ENCODE measurements at places on chromosomes 7 and 10.

- DNase-seq = no peak
Observed at GRCh38 chr7:107661081-107661864, 645 bp downstream of the SLC26A4 start.

DNA sequence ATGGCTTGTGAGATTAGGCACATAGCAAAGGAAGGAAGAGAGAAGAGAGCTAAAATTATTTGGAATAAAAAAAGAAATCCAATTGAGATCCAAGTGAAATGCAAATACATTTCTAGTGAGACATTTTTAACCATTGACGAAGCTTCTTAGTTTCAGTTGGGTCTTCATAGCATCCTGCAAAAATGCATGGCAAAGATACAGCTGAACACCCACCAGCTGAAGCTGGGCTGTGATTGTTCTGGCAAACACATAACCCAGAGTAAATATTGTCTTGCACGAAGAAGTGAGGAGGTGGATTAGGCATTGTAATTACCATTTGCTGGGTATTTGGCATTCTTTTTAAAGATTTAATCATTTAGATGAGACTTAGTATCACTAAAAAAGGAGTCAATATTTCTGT, 409.4 kb downstream of the GRM8 start:
- no peak for DNase-seq

- peak; percentile 33 for DNase-seq
Observed at GRCh38 chr10:88791924-88792323, 10.6 kb upstream of the LIPM start.

DNA sequence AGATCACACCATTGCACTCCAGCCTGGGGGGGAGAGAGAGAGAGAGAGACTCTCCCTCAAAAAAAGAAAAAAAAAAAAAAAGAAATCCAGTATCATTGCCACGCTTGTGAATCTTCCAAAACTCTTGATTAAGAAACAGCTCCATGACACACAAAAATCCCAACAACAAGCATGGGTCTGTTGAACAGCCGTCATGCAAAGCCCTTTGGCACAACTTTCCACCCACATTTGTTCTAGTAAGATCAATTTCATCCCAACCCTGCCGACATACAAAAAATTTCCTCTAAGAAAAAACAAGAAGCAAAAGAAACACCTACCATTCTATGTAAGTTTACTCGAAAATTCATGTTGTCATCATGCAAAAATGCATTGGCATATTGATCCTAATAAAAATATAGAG, 62.8 kb downstream of the ARMH3 start:
- DNase-seq = no peak

GRCh38 chr10:132265890-132266496, 41.8 kb downstream of the STK32C start:
- DNase-seq = no peak

GRCh38 chr7:96596120-96596826, 113.4 kb downstream of the SEM1 start:
- DNase-seq = no peak

DNA sequence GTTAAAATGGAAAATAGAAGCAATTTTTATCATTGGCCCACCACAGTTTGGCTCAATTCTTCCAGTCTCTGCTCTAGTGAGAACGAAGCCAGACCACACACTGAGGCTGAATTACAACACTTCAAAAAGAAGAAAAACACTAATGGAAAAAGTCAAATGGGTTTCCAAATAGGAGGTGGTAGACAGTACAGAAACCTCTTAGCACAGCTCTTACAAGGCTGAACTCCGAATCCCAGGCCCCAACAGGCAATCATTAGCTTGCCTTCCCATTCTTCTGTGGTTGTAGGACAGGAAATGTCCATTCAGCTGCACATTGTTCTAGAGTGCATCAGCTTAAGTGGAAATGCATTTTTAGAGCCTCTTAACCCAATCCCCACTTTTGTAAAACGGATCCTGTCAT, 115.1 kb upstream of the MEOX2 start:
- DNase-seq = peak; percentile 63

- no peak for DNase-seq
Observed at GRCh38 chr7:37198041-37198905, 250.4 kb downstream of the ELMO1 start.

- peak; percentile 69 for DNase-seq
Observed at GRCh38 chr7:70693686-70694433, 438.1 kb upstream of the GALNT17 start.

- DNase-seq = no peak
Observed at GRCh38 chr10:49597426-49598163, 12.5 kb upstream of the SLC18A3 start.
